Stimulated activated CD4-positive, alpha-beta T cell treated with anti-CD3 and anti-CD28 coated beads, Interleukin-4, amount 100 ng/mL, for 24 hours (primary cell): ENCODE measurements at places on chromosomes 3 and 15.

GRCh38 chr3:130935761-130936492 lies 42.0 kb downstream of the ATP2C1 start:
- no peak for DNase-seq

- no peak for DNase-seq
These were observed 11.6 kb upstream of the TFRC start for GRCh38 chr3:196093317-196094111.

DNA sequence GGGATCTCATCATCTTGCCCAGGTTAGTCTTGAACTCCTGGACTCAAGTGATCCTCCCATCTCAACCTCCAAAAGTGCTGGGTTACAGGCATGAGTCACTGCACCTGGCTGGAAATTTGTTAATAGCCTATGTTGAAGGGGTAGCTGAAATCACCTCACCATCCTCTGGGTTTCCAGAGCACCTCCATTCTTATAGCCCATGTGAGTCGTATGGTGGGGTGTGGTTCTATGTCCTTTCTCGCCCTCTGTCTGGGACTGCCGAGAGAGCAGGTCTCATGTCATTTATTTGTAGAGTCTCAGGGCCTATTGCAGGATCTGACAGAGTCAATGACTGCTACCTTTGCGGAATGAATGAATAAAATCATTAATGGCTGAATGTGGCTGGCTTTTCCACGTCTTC lies 20.9 kb downstream of the CEMIP start:
- DNase-seq: no peak

- no peak for DNase-seq
These were observed 10.6 kb downstream of the TPM1 start for GRCh38 chr15:63052961-63053698.

- no peak for DNase-seq
These were observed 874 bp downstream of the ZNF662 start for GRCh38 chr3:42906848-42907183.

- DNase-seq: no peak
These were observed 74.7 kb upstream of the SH3GL3 start for GRCh38 chr15:83372434-83372891.

- no peak for DNase-seq
These were observed 76.0 kb downstream of the FEM1B start for GRCh38 chr15:68353421-68354135.

- DNase-seq: no peak
These were observed 151.1 kb upstream of the OSTN start for GRCh38 chr3:191047930-191048329.

DNA sequence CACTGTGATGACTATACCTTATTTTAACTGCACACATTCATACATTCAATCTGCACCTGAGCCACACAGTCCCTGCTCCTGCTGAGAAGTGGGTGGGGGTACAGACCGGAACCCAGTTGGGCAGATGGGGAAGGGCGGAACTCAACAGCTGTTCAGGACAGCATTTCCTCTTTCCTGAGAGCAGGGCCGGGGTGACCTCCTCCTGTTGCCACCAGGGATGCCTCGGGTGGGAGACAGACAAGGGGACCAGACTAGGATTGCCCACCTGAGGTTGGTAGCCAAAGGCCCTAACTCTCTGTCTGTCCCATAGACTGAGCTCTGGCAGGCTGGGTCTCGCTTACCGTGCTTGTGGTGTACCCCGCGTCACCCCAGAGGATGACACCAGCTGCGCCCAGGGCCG lies 3.9 kb downstream of the HYAL2 start:
- DNase-seq: no peak

DNA sequence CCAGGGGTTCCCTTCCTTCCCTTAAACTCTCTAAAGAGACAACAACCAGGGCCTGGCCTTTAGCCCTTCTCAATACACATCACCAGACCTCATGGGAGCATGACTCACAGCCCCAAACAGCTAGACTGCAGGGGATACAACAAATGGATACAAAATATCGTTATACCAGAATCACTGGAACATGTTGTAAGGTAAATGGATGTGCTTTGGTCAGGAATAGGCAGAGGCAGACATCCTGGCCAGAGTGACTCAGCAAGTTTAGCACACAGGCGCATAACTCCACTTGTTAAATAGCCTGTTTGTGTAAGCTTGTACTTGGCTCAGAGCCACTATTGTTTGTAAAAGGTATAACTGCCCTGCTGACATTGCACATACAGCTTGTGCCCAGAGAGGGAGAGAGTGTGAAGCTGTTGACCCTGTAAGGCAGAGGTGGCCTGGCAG lies 18.3 kb downstream of the TMED3 start:
- no peak for DNase-seq

- peak; percentile 84 for DNase-seq
These were observed 6.5 kb downstream of the CSRNP1 start for GRCh38 chr3:39146611-39147591.

DNA sequence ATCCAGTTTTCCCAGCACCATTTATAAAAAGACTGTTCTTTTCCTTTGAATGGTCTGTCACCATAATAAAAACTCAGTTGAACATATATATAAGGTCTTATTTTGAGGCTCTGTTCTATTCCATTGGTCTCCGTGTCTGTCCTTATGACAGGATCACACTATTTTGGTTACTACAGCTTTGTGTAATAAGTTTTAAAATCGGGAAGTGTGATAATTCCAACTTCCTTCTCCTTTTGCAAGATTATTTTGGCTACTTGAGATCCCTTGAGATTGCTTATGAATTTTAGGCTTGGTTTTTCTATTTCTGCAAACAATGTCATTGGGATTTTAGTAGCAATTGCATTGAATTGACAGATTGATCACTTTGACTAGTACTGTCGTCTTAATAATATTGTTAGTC lies 35.7 kb downstream of the SACM1L start:
- DNase-seq: no peak

DNA sequence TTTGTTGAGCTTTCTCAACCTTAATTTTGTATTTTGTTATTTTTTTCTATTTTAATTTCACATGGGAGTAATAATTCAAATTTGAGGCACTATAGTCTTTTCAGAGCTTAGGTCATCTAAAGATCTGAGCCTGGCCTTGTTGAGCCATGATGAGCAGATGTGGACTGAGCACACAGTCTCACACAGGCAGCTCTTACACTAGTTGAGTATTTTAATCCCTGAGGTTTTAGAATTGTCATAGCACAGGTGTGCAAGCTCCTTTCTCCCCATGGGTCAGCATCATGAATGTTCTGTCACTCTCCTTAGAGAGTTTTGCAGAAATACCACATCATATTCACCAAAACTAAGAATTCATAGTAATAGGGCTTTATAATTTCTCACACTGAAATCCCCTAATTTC lies 4.9 kb downstream of the ZBTB38 start:
- no peak for DNase-seq

DNA sequence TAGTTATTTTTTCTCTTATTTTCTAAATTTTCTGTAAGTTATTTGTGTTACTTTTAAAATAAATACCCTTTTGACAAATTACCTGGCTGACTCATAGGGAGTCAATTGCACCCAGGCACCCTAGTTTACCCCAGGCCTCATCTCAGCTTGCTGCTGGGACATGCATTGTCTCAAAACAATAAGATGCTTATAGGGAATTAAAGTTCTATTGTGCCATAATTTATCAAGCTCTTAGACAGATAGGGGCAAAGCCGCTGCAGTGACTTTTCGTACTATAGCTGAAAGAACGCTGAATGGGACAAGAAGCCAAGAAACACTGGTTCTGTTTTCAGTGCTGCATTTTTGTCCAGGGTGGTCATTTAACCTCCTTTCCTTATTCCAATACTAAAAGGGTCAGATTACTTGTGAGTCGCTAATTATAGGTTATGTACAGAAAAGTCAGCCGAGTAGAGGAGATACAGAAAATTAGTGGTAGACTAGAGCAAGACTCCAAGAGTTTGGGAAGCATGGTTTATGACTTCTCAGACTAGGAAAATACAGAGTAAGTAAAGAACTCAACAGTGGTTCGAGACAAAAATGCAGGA lies 50.3 kb downstream of the EXD1 start:
- no peak for DNase-seq

- no peak for DNase-seq
These were observed 102.6 kb upstream of the TSPAN3 start for GRCh38 chr15:77173487-77173886.

DNA sequence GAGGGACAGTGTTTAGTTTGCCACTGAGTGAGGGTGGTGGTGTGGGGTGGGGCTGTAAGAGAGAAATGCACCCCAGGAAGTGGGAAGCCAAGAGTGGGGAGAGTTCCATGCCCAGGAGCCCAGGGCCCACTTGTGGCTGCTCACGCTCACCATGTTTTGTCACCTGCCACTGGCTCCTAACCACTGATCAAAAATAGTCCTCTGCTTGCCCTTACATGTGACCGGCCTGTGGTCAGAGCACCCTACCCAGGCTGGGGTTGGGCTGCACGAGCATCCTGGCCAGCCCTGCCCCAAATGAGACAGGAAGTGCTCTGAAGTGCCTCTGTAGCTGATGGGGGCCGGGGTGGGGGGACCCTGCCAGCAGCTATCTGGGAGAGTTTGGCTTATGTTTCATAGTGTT lies 216.3 kb downstream of the RPLP1 start:
- peak; percentile 9 for DNase-seq

- DNase-seq: no peak
These were observed 122.4 kb upstream of the IL12A start for GRCh38 chr3:159866201-159866746.

DNA sequence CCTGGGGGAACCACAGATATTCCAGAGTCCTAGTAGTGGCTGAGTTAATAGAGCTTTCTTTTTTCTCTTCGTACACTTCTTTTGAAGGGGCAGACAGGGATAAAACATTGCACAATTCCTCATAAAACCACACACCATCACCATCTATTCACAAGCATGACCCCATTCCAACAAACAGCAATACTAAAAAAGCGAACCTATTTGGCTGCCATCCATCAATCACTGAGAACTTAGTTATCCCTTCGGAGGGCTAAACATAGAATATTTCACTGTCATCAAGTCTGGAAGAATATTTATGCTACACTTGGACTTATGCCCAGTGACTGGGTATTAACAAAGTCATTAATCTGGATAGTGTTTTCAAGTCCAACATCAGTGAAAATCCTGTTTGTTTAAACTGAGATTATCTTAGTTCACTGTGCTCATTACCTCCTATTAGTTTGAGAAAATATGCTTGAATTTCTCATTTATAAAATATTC lies 80.3 kb upstream of the PRTG start:
- DNase-seq: no peak

GRCh38 chr15:23897091-23897490 lies 210.0 kb upstream of the NDN start:
- DNase-seq: no peak
